ENCODE measurements at places on chromosomes 2 and 18.

- no peak for DNase-seq
Observed at GRCh38 chr2:3423492-3424170, 44.1 kb downstream of the TRAPPC12 start.

- no peak for DNase-seq
Observed at GRCh38 chr2:20469595-20469994, 22.7 kb downstream of the RHOB start.

- DNase-seq = no peak
Observed at GRCh38 chr2:238901461-238902057, 53.7 kb downstream of the TWIST2 start.

GRCh38 chr2:38076710-38077430, 919 bp upstream of the CYP1B1 start:
- no peak for DNase-seq

DNA sequence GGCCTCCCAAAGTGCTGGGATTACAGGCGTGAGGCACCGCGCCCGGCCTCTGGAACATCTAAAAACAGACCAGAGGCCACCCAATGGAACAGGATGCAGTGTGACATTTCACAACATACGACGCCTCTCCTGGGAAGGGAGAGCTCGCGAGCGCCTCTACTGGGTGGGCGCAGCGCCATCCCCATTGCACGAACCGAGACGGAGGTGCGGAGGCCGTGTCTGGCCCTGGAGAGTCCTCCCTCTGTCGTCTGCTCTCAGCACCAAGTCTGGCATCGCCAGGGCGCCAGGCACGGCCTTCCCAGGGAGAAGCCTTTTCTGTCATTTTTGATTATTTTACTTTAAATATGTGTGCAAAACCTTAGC, 9.4 kb upstream of the GBX2 start:
- no peak for DNase-seq

DNA sequence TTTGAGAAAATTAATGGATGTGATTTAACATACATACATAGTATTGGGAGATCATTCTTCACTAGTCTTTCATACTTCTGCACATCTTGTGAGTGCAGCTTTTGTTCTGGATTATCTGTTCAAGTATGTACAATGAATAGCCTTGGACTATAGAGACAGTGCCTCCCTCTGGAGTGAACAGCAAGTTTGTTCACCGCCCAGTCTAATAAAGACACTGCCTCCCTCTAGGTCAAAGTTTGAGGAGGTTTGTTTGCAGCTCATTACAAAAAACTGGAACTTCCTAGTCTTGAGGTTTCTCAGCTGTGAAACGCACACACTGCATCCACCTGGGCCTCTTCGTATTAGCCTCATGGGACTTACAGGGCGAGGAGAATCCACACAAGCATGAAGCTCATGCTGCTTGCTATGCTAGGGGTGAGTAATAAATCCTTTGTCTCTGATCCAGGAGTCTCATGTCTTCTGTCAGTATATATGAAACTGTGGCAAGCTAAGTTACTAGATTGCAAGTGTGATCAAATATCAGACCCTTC, 26.0 kb upstream of the LAPTM4A start:
- no peak for DNase-seq

DNA sequence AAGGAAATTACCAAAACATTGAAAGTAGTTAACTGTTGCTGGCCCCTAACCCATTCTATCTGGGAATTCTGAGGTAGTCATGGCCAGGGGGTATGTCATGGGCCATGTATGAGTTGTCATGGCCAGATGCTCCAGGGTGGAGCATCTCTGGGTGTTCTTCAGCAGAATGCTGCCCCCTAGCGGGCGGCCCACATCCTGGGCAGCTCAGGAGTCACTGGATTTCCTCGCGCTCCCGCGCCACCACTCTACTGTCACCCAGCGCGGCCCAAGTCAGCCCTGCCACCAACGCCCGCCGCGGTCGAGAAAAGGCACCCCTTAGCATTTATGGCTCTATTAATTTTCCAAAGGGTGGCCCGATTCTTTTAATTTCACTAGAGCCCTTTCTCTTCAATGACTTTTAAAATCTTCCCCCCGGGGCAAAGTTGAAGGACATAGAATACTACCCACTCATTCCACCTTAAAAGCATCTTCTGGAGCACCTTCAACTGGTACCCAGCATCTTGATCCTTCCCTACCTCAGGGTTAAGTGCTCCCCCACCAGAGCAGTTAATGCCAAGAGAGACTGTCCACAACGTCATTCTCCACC, 41.6 kb downstream of the PKDCC start:
- DNase-seq = no peak

GRCh38 chr2:215784371-215784783, 229.0 kb downstream of the MREG start:
- DNase-seq = no peak

GRCh38 chr2:192091476-192091875, 103.3 kb downstream of the TMEFF2 start:
- DNase-seq = no peak

- no peak for DNase-seq
Observed at GRCh38 chr2:28021898-28022297, 131.4 kb downstream of the BABAM2 start.

DNA sequence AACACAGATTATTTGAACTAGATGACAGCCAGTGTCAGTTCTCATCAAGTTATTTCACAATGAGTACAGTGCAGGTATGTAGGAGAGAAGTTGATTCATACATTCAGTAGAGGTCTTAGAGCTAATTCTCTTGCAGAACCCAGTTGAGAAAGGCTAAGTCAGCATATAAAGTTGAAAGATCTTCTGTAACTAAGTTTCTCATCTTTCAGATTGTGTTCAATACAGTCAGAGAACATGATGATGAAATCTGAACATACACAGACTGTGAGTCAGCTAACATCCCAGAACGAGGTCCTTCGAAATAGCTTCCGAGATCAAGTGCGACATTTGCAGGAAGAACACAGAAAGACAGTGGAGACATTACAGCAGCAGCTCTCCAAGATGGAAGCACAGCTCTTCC, 41.9 kb upstream of the LIMS1 start:
- no peak for DNase-seq

DNA sequence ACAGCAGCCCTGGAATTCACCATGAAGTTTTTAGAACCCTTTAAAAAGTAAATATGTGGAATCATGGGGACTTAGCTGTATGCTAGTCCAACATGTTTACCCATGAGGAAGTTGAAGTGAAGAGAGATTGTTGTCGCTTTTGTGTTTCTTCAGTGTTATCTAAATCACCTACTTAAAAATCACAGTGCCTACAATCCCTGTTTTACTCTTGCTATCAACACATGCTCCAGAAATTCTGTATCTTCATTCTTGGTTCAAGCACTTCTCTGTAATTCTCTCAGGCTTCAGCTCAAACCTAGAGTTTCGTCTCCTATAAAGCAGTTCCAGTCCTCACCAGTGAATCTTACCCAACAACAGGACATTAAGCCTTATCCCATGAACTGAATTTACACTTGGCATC, 30.5 kb upstream of the CHMP1B start:
- no peak for DNase-seq

DNA sequence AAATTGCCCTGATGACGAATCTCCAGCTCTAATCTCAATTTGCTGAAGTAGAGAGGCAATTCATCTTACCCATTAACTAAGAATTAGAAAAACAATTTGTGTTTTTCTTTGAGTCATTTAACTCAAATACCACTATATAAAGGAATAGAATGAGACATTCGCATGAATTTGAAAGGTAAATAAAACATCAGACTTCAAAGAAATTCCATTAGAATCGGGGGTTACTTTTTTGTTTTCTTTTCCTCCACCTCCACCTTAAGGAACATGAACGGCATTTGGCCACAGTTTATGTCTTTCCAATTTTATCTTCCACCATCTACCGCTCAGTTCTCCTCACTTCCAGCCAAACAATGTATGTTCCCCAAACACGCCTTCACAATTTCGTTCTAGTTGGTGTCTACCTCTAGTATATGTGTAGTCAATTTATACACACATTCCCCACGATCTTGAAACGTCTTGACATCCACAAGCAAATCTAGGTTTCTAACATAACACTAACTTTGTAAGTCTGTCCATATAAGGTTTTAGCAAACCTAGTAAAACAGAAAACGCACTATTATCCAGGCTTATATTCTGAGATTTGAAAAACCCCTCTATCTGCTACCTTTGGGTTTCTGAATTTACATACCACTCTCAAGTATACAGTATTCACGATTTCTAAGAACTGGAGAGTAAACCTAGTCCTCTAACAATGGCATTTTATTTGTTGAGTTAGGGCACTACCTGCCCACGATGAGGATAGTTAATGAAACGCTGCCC, 1.2 kb upstream of the SMCHD1 start:
- peak; percentile 29 for DNase-seq

GRCh38 chr2:106026271-106027190, 167.6 kb downstream of the UXS1 start:
- DNase-seq = no peak

GRCh38 chr2:11729362-11730212, 16.8 kb upstream of the LPIN1 start:
- no peak for DNase-seq

- DNase-seq = no peak
Observed at GRCh38 chr2:159265171-159265576, 21.3 kb downstream of the WDSUB1 start.

- DNase-seq = no peak
Observed at GRCh38 chr2:134229540-134229939, 24.3 kb upstream of the MGAT5 start.

DNA sequence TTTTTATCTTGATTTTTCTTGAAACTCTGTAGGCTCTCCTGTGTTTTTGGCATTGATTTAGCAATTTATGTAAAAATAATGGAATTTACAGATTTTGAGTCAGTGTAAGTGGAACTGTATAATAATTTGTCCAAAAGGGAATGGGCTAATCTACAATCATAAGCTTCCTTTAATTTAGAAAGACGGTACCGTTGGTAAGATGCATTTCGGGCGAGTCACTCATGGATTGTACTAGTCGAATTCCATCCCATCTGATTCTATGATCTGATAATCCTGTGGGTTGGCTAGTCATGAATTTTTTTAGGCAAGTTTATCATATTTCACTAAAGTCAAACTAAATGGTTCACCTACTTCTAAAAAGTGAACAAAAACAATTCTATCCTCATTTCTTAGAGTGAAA, 133.4 kb downstream of the ZNF407 start:
- DNase-seq = no peak
